GM12892 (cell line): ENCODE measurements at places on chromosomes 1 and 21.

GRCh38 chr1:18299441-18300338, 181.0 kb upstream of the KLHDC7A start:
- DNase-seq, result peak; percentile 52

- no peak for DNase-seq
These were observed 100.1 kb upstream of the IGSF21 start for GRCh38 chr1:18007391-18008041.

DNA sequence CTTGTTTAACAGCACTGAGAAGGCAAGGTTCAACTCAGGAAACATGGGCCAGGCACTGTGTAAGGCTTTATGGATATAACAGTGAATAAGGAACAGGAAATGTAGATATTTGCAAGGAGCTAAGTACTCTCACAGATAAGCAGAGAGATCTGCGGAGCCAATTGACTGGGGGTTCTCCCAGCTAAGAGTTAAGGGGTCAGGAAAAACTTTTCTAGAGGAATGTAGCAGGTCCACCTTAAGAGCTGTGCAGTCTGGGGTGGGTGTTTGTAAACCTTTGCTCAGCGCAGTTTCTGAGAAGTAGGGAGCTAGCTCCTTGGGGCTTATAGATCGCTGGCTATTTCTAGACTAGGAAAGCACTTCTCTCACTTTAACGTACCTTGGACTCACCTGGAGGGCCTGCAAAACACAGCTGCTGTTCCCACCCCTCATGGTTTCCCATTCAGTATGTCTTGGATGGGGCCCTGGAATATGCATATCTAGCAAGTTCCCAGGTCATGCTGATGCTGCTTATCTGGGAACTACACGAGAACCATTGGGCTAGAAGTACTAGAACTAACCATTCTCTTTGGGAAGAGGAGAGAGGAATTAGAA, 51.7 kb downstream of the TLCD4 start:
- DNase-seq, result no peak

- no peak for DNase-seq
These were observed 45.2 kb downstream of the PKN2 start for GRCh38 chr1:88729297-88729696.

DNA sequence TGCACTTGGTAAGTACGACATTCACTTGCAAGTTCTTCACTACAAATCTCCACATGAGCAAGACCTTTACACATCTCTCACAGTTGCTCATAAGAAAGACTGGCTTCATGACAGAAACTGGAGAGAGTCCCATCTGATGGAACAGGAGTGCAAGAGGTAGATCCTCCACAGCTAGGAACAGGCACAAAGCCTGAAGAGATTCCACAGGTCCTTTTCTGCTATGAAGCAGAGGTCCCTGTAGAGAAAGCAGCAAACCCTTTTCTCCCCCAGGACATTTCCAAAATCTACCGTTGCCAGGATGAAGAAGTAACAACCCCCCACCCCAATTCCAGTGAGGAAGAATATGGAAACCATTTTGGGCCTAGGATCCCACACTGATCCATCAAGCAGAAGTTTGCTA, 47.3 kb downstream of the EIF4G3 start:
- no peak for DNase-seq

DNA sequence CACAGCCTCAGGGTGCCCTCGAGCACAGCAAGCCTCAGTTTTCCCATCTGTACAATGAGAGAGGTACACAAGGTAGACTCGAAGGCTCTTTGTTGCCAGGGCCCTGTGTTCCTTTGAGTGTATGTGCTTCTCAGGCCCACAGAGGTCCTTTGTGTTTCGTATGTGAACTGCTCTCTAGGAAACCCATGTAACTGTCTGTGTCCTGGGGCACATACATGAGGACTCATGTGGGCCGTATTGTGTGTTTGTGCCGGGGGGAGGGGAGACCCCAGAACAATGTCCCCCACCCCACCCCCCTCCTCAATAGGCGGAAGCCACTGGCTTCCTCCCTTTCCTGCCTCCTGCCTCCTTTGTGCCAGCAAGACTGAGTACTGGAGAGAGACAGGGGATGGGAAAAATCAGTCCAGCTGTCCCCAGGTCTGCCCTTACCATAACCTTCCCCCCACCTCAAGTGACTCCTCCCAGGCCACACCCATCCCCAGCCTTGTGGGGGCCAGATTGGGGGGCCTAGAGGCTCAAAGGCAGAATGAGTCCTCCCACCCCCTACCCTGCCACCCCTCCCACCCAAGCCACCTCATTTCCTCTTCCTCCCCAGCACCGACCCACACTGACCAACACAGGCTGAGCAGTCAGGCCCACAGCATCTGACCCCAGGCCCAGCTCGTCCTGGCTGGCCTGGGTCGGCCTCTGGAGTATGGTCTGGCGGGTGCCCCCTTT, at the start of gene TIE1:
Gene TIE1, plus strand, starts transcription at position 605 of the 717 bp plus-strand sequence. Its CDS starts 90 bp downstream, at position 695.
- no peak for DNase-seq
